ENCODE measurements at places on chromosomes 3 and 15. TPM values are rescaled to one million over a fixed set of nuclear protein-coding genes. Genes with fewer than 3 reads are reported as not detected.

The NUDT16 gene
- 35.3 TPM for total RNA-seq

GRCh38 chr3:57985176-57985983 is 22.8 kb upstream of the FLNB start:
- DNase-seq: no peak

The CYP1A2 gene
- total RNA-seq: not detected

DNA sequence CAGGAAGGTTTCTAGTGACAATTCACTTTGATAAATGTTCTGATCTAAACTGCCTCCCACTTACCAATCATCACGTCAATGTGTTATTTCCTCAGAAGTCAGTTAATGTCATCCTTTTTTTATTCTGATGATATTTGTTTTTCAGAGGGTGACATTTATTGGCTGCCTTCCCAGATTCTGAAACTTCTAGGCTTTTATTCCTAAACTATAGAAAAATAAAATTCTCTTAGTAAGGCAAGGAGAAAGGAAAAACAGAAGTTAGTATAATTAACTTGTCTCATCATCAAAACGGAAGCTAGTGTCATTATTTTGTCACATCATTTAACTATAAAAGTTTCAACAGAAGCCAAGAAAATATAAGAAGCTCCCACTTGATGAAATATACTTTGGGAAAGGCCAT is 100.0 kb upstream of the C3orf80 start:
- DNase-seq: no peak

The IL5RA gene
- total RNA-seq: not detected
